A549 (cell line): ENCODE measurements at places on chromosomes 16 and 17. TPM values are rescaled to one million over a fixed set of nuclear protein-coding genes. Genes with fewer than 3 reads are reported as not detected.

Gene KRTAP4-7
- polyA plus RNA-seq: not detected in 3 replicates

Gene ATF7IP2
- 12.0 to 13.0 TPM (median 12.3 TPM) in 3 replicates for polyA plus RNA-seq

Gene KRTAP9-2
- polyA plus RNA-seq: not detected in 3 replicates

Gene RNF157
- polyA plus RNA-seq: 6.6 to 8.5 TPM (median 8.1 TPM) in 3 replicates

GRCh38 chr17:1577182-1577581 lies 14.6 kb upstream of the PITPNA start:
- DNase-seq: peak; percentile 49
